Ascending aorta (tissue), 2 donors: ENCODE measurements at places on chromosomes 5 and 9. TPM values are rescaled to one million over a fixed set of nuclear protein-coding genes. Genes with fewer than 3 reads are reported as not detected.

- no peak for DNase-seq
Measured at GRCh38 chr5:108201721-108202120, 180.2 kb downstream of the FBXL17 start.

DNA sequence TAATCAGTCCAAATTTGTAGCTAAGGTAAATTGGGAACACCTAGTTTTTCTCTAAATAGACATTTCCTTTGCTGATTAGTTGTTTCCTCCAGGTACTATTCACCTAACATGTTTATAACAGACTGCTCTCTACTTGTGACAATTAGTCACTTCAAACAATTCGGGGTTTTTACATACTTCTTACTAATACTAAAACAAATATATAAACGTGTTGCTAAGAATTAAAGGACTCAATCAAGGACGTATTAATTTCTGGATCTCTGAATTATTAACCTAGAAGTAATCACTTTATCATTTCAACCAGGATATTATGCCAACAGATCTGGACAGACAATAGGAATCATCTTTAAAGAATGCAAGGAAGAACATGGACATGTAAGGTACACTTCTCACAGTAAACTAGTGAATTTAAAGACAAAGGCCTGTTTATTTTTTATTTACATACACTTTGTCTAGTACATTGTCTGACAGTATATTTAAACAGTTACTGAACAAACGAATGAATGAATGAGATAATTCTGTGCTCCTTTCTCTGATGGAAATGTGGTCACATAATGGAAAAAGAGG, 22.3 kb downstream of the PJA2 start:
- no peak for DNase-seq

Gene IL4
- not detected for total RNA-seq

GRCh38 chr5:128684961-128685360, 146.9 kb upstream of the FBN2 start:
- no peak for DNase-seq

DNA sequence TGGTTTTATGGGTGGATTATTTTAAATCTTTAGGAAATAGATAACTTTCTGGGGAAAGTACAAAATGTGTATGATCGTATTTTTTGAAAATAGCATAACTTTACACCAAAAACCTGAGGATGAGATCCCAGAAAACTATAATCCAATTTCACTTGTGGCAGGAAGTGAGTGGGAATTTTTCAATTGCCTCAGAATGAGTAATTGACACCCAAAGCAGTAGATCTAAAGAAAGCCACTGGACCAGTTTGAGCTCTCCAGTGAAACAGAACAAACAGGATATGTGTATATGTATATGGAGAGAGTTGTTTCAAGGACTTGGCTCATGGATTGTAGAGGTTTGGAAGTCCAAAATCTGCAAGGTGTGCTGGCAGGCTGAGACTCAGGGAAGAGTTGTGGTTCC, 109.2 kb upstream of the SHB start:
- no peak for DNase-seq

Gene NMUR2
- total RNA-seq = not detected

GRCh38 chr9:86924206-86924605, 23.1 kb downstream of the GAS1 start:
- DNase-seq = no peak

DNA sequence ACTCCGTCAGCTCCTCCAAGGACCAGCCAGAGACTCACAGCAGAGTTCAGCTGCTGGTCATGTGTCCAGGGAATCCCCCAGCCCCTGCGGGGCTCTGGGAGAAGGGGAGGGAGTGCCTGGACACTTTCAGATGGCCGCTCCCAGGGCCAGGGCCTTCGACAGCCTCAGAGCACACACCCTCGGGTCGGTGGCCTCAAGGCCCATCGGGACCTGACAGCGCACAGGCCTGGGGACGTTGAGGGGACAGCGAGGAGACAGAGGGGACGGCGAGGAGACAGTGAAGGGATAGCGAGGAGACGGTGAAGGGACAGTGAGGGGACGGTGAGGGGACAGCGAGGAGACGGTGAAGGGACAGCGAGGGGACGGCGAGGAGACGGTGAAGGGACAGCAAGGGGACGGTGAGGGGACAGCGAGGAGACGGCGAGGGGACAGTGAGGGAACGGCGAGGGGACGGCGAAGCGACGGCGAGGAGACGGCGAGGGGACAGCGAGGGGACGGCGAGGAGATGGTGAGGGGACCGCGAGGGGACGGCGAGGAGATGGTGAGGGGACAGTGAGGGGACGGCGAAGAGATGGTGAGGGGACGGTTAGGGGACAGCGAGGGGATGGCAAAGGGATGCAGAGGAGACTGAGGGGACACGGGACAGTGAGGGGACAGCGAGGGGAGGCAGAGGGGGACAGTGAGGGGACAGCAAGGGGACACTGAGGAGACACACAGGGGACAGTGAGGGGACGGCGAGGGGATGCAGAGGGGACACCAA, 47.3 kb downstream of the SLC12A7 start:
- no peak for DNase-seq

DNA sequence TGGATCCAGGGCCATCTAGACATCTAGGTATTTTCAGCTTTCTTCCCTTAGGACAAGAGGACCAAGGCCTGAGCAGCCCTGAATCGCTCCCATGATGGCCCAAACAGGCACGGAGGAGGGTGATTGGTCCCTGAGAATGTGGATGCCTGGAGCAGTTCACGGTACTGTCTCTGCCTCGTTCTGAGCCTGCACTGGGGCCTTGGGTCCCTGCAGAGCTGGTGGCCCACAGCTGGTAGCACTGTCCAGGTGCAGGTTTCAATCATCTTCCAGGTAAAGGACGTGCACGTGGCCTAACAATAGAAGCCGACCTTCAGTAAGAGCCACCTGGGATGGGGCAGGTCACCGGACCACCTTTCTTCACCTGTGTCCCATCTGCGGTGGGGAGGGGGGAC, 19.4 kb upstream of the FCN1 start:
- DNase-seq = no peak

Gene BTNL3
- total RNA-seq = not detected

GRCh38 chr5:74402553-74402952, 238.0 kb downstream of the ENC1 start:
- no peak for DNase-seq

Gene ECM2
- total RNA-seq = 20.1 TPM

DNA sequence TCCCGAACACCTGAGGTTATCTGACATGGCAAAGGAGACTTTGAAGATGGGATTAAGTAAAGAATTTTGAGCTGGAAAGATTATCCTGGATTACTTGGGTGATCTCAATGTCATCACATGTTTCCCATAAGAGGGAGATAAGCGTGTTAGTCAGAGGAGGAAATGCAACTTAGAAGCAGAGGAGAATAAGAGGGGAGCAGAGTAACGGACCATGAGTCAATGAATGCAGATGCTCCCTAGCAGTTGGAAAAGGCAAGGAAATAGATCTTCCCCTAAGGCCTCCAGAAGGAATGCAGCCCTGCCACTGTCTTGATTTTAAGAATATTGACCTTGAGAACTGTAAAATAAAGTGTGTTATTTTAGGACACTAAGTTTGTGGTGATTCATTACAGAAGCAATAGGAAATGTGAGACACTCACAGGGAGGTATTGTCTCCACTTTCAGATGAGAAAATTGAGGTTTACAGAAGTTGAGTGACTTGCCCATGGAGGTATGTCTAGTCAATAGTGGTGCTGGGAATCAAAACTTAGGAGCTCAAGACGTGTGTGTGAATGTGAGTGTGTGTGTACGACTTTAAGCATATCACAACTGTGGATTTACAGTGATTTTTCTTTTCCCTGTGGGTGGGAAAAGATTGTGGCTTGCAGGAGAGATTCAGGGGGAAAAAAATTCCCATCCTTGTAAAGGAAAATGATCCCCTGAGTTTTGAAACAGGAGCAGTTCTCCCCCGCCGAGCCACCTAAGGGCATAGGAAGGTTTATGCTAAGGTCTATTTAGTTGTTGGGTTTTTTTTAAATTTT, 125.3 kb downstream of the TRIM32 start:
- DNase-seq = no peak

DNA sequence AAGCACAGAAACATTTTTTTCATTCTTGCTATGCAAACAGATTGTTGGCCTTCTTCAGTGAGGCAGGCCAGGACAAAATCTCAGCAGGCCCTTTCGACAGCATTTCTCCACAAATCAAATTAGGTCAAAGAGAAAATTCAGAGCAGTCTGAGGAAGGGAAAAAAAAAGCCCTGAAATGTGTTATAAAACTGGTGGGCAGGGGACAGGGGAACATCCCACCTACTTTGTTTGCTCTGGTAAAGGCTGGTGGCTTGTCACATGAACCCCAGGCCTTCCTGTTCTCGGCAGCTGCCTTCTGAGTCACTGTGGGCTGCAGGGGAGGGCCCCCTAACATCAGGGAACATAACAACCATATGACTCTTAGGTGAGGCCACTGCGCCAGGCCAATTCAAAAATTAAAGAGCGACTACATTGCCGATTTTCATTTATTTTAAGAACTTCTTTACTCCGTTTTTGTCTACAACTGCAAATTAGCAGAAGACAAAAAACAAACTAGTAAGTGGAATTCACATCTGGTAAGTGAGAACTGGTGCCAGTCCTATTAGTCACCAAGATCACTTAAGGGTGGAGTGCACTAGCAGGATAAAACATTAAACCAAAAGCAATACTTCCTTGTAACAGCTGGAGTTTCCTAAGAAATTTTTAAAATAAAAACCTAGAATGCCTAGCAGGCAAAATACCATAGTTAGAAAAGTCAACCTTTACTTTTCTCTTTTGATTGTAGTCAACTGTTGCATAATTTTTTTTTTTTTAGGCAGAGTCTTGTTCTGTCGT, 46.2 kb upstream of the DENND4C start:
- peak; percentile 96 for DNase-seq

Gene SH3TC2
- 0.21 TPM for total RNA-seq

- no peak for DNase-seq
Measured at GRCh38 chr5:41218929-41219657, 5.8 kb upstream of the C6 start.

- no peak for DNase-seq
Measured at GRCh38 chr5:153585622-153586277, 95.3 kb downstream of the GRIA1 start.

Gene PCDHA1
- not detected for total RNA-seq

DNA sequence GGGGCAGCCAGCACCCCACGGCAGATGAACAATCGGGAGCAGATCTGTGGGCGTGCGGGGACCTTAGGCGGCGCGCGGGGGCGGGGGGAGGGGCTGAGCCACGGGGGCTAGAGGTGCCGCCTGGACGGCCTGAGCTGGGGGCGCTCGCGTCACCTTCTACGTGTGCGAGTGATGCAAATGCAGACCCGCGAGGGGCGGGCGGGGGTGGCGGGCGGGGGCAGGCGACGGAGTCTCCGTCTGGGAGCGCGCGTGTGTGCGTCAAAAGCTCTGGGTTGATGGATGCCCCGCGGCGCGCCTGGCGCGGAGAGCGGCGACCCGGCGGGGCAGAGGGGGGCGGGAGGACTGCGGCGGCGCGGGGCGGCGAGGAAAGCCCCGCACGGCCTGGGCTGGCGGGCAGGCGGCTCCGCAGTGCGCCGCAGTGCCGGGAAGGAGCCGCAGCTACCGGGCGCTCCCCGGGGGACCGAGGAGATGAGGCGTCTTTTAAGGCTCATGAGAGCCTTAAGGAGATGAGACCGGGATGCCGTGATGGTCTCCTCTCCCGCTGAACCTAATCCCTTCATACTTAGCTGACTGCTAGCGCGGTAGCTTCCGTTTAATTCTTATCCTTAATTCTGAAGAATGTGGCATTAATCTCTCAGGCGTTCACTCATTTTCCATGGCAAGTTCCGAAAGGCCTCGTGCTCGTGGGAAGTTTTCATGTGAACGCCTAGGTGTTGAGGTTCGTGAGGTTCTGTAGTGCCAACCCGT, 1.5 kb downstream of the SV2C start:
- DNase-seq = no peak

Gene ZFP2
- 0.75 TPM for total RNA-seq

- no peak for DNase-seq
Measured at GRCh38 chr5:122358372-122358979, 46.4 kb downstream of the SNCAIP start.

Gene MEF2C
- 138 TPM for total RNA-seq

DNA sequence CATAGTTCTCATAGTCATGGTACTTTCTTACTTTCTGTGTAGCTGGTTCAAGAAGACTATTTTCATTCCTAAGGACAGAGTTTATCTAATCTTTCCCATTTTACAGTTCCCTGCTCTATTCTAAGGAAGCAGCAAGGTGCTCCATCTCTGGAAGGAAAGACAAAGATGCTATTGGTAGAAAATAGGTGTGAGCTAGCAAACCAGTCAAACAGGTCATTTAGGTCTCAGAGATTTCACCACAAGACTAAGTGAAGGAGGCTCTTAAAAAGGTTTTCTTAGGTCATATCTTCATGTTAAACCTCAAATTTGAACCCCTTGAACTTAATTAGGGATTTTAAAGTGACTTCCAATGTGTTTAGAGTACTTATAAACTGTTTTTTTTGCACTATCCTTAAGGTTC, 62.6 kb downstream of the ADAMTSL1 start:
- no peak for DNase-seq

DNA sequence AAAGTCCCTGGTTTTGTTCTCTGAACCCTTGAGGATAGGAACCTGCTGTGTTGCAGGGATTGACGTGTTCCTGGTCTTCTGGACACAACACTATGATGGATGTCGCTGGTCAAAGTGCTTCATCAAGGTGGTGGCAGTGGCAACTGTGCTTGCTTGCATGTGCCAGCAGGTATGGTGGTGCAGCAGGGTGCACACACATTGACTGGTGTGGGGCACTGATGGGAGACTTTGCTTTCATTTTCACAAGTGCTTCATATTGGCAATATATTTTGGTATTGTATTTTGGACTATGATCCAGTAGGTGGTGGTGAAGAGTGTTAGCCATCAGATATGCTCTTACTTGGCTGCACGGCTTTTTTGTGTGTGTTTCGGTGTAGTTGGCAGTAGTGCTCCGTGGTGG, 479.8 kb upstream of the CTNND2 start:
- DNase-seq = no peak

Gene MAN2A1
- total RNA-seq = 37.0 TPM

- no peak for DNase-seq
Measured at GRCh38 chr5:151296974-151297373, 6.6 kb downstream of the SLC36A3 start.

DNA sequence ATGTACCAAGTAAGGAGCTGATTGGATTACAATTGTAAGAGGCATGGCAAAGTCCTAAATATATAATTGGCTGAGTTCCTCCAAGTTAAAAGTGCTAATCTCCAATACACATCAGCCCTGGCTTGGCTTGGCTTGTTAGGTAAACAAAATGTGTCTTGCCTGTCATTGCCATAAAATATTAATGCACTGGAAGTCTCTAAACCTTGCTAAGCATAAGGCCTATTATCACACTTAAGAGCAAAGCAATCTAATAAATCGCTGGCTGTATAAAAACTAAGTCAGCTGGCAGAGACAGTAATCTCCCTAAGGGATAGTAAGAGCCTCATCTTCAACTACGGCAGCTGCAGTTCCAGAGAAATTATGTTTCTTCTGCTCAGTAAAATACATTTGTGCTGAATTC, 418.6 kb upstream of the GRAMD2B start:
- DNase-seq = no peak

DNA sequence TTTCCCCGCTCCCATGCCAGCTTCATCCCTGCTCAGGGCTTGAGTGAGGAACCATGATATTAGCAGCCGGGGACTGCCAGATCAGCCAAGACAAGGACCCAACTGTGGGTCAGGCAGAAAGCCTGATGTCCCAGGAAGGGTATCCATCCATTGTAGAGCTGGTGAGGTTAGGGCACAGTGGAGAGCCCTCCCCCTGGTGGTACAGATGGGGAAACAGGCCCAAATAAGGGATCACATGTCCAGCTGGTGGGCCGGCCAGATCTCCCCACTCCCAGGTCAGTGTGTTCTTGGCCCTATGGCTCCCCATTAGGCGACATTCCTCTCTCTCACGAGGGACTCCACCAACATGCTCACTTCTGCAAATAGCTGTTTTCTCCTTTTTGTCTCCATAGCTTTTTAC, 9.0 kb downstream of the CDX1 start:
- DNase-seq = no peak

- DNase-seq = no peak
Measured at GRCh38 chr9:105405514-105406131, 42.2 kb upstream of the FSD1L start.
